ENCODE measurements at places on chromosomes 5 and 9.
A peak's percentile ranks its signal among the peaks of the same experiment; 100 is the strongest.

GRCh38 chr5:150656191-150657132 is 4.6 kb upstream of the MYOZ3 start:
- peak; percentile 65 for DNase-seq

DNA sequence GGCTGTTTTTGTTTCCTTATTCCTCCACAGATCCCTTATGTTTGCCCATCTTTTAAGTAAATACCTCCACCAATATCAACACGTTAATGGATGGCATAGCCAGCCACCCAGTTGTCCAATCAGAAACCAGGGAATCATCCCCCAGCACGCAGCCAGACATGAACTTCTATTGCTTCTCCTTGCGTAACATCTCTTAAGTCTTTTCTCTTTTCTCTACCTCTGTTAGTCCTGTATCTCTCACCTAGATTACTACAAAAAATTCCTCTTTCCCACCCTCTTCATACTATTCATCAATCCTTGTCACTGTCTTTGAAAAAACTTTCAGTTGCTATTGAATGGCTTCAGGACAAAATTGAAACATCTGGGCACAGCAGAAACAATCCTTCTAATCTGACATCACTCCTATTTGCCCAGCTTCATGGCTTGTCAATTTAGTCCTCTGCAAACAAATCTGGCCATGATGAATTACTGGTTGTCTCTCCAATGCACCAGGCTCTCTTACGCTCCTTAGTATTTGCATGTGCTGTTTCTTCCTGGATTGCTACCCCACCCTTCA is 349.3 kb downstream of the RAB3C start:
- no peak for DNase-seq

DNA sequence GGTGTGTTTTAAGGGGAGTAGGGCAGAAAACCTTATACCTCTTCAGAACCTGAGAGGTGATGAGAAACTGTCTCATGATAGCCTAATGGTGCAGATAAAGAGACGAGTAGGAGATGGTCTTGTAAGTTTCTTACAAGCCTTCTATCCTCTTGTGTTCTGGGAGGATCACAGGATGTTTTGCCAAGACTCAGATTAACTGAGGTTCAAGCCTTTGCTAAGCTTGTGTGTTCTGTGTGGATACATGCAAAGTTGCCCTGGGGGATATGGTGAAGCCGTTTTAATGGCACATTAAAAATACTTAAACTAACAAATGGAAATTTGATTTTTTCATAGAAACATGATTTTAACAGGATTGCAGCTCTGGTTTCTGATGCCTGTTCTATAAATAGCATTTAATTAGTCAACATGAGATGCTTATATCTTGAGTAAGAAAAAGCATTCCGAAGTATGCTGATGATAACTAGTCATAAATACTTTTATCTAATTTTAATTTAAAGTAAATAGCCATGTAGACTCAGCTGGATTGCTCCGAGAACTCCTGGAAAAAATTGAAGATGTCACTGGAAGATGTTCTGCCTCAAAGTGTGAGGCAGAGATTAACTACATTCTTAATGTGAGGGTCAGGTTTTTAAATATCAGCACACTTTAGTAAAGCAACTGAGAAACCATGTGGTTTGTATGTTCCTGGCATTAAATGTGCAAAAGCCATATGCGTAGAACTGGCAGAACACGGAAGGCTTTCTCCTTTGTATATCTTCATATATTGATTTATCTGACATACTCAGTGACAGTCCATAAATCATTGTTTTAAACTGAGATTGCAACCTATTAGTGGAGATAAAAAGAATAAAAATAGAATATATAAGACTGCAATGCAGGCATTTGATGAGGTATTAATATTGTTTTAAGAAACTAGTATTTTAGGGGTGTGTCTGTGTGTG is 53.7 kb downstream of the IPO11 start:
- peak; percentile 37 for DNase-seq

DNA sequence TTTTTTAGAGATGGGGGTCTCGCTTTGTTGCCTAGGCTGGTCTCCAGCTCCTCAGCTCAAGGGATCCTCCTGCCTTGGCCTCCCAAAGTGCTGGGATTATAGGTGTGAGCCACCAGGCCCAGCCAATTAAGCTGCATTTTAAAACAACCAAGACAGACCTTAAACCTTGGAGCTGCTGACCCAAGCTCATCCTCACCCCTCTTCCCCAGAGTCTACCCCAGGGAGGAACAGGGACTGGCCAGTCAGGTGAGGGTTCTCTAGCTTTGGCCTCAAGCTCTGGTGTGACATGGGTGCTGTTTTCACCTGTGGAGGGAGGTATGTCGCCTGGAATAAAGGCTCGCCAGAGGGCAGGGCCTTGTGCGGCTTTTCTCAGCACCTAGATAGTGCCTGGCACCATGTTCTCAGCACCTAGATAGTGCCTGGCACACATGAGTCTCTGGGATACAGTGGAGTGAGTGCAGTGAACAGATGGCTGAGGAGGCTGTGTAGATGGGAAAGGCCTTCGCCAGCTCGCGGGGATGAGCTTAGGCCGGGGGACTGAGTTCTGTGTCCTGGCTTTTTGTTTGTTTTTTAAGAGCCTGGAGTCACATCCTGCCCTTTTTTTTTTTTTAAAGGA is 7.4 kb downstream of the CDK9 start:
- DNase-seq: peak; percentile 32

GRCh38 chr5:180613188-180613813 is 22.0 kb upstream of the SCGB3A1 start:
- no peak for DNase-seq

DNA sequence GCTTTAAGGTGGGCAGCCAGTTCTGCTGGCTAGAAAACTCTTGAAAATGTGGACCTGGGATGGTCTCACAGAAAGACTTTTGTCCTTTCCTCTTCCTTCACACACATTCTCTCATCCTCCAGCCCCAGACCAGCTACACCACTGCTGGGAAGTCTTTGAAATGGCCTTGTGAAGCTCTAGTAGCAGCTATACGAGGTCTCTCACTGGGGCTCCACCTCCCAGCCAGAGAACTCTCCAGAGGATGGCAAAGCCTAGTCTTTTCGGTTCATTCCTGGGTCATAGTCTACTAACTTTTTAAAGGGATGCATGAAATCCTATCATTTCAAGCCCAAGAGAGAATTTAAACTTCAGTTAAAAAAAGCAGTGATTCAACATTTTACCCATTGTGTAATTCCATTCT is 133.9 kb upstream of the ERCC6L2 start:
- DNase-seq: no peak

- DNase-seq: no peak
Measured at GRCh38 chr5:56155992-56156584, 77.0 kb downstream of the ANKRD55 start.
